MCF 10A (cell line): ENCODE measurements at places on chromosomes 6 and 20.

DNA sequence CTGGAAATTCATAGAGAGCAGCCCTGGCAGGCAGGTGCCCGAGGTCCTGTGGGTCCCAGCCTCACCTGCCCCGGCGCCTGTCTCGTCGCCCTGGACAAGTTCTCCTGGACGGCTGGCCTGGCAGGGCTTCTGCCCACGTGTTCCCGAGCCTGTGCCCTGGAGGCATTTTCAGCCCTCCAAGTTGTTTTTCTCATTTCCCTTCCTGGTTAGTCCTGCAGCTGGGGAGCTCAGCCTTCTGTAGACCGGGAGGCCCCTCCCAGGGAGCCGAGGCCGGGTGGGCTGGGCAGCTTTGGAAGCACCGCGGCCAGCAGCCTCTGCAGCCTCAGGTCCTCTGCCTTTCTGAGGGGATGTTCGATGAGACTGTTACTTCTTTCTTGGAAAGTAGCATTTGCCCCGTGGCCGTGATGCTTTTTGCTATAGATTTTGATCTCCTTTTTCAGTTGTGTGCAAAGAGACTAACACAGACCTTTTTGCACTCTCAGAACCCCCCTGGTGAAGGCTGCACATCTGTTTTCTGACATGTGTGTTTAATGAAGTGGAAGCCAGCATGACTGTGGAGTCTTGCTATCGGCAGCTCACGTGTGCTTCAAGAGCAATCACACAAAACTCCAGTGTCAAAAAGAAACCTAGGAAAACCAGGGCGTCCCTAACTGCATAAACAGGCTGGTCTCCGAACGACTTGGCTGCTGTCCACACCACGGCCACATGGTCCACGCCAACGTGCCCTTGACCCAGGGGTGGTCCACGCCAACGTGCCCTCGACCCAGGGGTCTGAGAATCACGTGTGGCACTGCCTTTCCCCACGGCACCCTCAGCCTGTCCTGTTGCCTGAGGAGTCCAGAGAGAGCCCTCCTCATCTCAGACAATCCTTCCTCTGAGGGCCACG, 207.5 kb downstream of the SMOC2 start:
- no peak for DNase-seq

- DNase-seq = peak; percentile 4
These were observed 21.0 kb downstream of the PFDN4 start for GRCh38 chr20:54228841-54229240.

- DNase-seq = peak; percentile 63
These were observed 5.0 kb downstream of the COL21A1 start for GRCh38 chr6:56242346-56242745.

DNA sequence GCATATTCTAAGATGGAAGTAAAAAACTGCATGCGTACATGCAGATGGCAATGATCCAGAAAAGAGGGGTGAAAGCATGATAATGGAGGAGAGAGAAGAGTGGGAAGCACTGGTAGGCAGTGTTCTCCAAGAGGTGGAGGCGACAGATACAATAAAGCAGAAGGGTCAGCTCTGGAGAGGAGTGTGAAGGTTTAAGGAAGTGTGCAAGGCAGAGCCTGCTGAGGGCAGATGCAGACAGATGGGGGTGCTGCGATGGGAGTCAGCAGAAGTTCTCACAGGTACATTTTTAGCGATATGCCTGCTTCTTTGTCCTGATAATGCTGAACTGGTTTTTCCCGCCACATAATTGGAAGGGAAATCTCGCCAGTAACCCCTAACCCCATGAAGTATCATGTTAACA, 81.1 kb upstream of the C6orf118 start:
- no peak for DNase-seq

DNA sequence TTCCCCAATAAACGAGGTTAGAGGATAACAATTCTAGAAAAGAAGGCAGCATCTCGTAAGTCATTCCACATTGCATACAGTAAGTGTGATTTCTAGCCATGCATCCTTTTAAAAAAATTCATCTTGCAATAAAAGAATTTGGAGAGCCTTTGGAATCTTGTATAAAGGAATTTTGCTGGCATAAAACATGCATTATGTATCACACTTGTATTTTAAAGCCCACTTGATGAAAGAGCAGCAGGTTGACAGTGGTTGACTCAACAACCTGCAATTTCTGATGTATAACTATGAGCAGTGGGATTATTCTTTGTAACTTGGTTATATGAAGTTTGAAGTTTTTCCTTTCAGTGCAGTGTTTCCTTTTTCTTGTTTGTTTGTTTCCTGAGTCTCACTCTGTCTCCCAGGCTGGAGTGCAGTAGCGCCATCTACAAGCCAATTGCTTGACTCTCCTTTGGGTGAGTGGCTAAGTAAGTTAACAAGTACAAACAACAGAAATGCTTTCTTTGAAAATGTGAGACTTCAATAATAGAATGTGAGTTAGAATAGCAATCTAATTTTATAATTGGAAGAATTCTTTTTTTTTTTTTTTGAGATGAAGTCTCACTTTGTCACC, 39.9 kb downstream of the JARID2 start:
- DNase-seq = no peak

DNA sequence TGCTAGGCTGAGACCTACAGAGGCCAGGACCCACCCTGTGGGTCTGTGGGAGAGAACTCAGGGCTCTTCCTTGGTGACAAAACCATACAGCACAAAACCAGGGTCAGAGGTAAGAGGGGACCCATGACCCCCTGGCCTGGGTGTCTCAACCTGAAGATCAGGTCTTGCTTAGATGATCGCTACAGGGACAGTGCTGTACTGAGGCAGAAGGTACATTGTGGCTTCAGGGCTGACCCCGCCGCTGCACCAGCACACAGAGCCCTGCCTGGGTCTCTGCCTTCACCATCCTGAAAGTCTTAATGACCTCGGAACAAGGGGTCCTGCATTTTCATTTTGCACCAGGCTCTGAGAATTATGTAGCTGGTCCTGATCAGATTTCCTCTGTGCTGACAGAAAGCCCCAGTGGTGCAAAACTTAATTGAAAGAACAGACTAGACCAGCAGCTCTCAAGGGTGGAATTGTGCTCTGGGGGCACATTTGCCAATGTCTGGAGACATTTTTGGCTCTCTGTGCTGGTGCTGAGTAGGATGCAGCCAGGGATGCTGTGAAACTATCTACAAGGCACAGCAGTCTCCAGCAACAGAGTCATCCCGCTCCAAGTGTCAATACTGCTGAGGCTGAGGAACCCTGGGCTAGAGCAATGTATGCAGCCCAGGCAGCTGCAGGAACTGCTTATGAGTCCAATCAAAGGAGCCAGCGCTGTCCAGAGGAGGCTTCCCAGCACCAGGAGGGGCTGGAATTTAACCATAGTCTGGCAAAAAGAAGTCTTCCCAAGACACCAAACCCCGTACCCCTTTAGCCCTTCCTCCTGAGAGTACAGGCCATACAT, 254.9 kb downstream of the ERMARD start:
- no peak for DNase-seq

- no peak for DNase-seq
These were observed 219.7 kb downstream of the FARS2 start for GRCh38 chr6:5481033-5481432.

DNA sequence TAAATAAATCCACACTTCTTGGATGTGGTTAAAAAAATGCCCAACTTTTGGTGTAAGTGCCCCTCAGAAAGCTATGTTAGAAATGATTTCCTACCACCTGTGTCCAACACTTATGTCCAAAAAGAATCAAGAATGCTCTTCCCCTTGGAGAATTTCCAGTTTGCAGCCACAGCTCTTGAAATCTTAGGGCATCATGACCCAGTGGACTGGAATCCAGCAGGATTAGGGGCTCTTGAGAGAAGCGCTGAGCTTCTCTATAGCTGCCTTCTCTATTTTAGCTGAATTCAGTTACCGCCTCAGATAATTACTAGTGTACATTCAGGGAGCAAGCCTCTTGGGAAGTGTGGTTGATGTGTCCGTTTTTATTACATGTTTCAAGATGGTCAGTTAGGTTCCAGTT, 2.5 kb downstream of the PHACTR1 start:
- DNase-seq = no peak

DNA sequence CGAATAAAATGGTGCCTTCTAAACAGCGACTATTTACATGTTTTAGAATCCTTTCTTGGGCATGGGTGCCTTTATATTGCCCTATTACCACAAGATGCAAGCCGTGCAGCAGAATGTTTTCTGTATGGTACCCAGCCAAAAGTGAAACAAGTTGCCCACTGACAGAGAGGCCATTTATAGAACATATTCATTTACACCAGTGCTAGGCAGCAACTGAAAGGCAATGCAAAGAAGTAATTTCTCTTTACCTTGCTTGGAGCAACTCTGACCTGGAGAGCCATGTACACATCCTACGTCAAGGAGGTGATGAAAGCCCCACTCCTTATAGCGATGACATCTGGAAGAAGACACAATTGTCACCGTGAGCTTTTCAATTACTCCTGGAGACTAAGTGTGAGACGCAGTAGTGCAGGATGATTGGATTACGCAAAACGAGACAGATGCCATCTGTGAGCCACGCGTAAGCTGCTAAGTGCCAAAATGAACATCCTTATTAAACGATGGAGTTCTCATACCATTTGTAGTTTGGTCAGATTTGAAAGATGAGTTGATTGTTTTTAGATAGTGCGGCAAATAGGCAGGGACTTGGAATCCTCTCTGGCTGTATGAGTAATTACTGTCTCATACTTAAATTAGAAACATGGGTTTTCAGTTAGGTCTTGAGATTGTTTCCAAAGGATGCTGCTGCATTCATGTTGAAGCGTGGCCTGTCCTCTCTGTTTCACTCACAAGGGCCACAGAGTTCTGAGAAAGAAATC, at the start of gene TMEM244:
TSS of gene TMEM244 (minus strand) at position 408 of the 758 bp plus-strand sequence. CDS start at position 281, 127 bp downstream.
- no peak for DNase-seq

DNA sequence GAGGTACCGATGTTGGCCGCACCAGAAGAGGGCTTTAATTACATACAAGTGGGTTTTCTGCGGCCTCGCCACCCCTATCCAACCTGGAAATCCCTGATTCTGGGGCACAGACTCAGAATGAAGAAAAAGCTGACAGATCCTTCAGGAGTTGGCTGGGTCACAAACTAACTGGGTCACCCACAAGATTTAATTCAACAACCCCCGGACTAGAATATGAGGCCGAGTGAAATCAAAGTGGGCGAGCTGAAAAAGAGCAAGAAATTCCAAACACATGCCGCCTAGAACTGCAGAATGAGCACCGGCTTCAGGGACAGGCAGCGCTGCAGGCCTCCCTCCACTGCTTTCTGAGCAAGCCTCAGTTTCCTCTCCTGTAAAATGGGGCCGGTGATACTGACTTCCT, 30.0 kb downstream of the GRM4 start:
- no peak for DNase-seq

DNA sequence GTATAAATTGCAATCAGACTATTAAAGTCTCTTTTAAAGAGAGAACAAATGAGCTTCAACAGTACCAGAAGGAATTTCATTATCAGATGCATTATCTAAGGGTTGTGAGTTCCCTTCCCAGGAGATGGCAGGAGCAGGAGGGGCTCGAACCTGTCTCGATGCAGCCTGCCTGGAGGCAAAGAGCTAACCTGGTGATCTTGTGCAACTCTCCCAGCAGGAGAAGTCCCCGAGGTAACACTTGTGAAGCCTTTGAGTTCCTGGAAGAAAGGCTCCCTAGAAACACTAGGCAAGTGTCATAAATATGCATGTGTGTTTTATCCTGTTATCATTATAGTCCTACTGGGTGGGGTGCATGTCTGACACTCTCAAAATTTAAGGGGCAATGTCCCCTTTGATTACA, 232.2 kb upstream of the ARID1B start:
- DNase-seq = no peak

DNA sequence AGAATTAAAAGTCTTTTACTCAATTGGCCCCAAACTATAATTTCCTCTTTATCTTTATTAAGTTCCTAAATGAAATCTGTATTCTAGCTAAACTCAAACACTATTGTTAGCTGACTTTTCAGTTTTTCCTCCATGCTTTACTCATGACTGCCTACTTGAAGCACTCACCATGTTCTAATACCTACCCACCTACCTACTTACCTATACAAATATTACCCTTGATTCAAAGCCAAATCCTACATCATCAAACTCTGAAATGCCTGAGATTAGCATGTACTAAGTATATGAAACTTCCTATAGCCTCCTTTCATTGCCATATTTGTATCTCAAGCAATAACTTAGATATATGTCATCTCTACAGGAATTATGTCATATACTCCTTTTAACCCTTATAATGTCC, 259.7 kb downstream of the HDGFL1 start:
- no peak for DNase-seq

DNA sequence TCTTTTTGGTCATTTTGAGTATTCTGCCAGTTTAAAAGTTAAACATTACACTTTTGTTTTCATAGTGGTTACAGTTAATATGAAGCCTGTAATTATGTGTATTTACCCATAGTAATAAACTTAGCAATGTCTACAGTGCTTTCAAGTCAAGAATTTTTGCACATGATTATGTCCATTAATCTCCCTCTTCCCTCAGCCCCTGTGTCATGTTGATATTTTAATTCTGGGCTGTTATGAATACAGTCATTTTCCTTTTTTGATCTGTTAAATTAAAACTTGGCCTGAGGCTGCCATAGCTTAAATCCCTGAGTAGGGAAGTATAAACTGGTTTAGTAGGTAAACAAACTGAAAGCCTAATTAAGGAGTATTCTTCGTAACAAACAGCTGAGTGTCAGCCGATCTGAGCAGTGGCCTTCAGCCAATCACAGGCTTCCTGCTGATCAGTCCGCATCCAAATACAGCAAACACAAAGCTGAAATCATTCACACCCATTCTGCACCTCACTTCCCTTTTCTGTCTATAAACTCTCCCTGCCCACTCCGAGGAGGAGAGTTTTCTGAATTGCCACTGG, 9.5 kb upstream of the SFT2D1 start:
- no peak for DNase-seq

GRCh38 chr6:114068116-114068515, 97.2 kb upstream of the HDAC2 start:
- no peak for DNase-seq

DNA sequence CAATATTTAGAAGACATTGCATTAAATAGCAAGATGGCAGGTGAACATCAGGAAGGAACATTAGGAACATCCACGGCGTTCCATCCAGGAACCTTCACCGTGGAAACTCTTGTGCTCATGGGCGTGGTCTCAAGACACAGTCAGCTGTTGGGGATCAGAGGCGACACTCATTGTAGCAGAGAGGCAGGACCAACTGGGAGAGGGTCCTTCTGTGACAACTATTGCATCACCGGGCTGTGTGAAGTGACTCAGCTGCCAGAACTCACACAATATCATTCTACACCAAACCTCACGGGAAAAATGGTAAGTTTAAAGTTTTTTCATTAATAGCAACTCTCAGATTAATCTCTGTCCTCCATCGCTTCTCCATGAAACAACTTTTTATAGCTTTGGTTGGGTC, 334.8 kb upstream of the SULF2 start:
- no peak for DNase-seq

DNA sequence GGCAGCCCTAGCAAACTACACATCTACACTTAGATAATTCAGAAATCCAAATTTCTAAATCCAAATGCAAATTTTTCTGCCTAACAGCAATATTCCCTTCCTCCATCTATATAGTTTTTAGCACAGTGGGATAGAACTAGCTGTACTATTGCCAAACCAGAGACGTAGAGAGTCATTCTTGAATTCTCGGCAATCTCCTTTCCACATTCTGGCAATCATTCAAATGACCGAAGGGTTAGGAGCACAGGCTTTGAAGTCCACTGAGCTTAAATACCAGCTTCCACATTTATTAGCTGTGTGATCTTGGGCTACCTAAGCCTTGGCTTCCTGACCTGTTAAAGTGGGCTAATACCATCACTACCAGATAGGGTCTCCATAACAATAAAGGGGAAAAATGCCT, 3.1 kb upstream of the RPS12 start:
- DNase-seq = peak; percentile 84

GRCh38 chr6:122042960-122043735, 356.3 kb upstream of the HSF2 start:
- DNase-seq = no peak
